ENCODE measurements at places on chromosomes 6 and 20.

- no peak for DNase-seq
These were observed 170.5 kb upstream of the TSHZ2 start for GRCh38 chr20:52801628-52802006.

- no peak for DNase-seq
These were observed 10.7 kb upstream of the STMND1 start for GRCh38 chr6:17091122-17091521.

- no peak for DNase-seq
These were observed 31.4 kb downstream of the RALGAPA2 start for GRCh38 chr20:20680991-20681508.

- DNase-seq: no peak
These were observed 85.4 kb downstream of the CBLN4 start for GRCh38 chr20:55919956-55920355.

DNA sequence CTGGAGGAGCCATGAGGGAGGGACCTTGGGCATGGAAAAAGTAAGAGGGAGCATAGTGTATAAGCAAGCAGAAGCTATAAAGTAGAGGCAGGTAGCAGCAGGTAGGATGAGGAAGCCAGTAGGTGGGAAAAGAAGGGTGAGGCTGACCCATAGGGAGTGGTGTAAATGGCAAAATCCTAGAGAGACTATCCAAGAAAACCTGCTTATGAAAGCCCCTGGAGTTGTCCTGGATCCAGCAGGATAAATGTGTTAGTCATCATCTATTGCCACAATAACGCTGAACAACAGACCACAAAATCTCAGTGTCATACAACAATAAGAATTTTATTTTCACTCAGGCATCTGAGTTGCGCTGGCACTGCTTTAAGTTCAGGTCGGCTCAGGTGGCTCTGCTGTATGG lies 30.2 kb downstream of the CHD6 start:
- no peak for DNase-seq

- DNase-seq: no peak
These were observed 131.8 kb upstream of the MLN start for GRCh38 chr6:33935439-33936080.

GRCh38 chr20:10670501-10671220 lies 3.1 kb downstream of the JAG1 start:
- DNase-seq: no peak

GRCh38 chr20:51221791-51222408 lies 199.0 kb upstream of the KCNG1 start:
- DNase-seq: no peak

GRCh38 chr6:167786853-167787675 lies 39.6 kb upstream of the AFDN start:
- DNase-seq: no peak

- DNase-seq: no peak
These were observed 1.0 kb downstream of the NCOA7 start for GRCh38 chr6:125791820-125792165.

DNA sequence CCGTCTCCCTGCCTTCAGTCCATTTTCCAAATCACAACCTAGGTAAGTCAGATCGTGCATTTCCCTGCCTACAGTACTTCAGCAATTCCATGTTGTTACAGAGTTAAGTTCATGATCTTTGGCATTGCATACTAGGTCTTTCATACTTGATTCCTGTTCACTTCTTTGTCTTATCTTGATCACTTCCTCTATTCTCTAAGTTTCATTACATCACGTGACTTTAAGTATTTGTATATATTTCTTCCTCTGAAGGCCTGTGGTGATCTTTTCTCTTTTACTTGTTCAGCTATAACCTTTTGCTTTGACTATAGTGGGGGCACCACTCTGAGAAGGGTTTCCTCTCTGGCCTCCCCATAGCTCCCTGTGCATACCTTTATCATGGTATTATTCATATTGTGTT lies 100.2 kb downstream of the TRMT11 start:
- DNase-seq: no peak

DNA sequence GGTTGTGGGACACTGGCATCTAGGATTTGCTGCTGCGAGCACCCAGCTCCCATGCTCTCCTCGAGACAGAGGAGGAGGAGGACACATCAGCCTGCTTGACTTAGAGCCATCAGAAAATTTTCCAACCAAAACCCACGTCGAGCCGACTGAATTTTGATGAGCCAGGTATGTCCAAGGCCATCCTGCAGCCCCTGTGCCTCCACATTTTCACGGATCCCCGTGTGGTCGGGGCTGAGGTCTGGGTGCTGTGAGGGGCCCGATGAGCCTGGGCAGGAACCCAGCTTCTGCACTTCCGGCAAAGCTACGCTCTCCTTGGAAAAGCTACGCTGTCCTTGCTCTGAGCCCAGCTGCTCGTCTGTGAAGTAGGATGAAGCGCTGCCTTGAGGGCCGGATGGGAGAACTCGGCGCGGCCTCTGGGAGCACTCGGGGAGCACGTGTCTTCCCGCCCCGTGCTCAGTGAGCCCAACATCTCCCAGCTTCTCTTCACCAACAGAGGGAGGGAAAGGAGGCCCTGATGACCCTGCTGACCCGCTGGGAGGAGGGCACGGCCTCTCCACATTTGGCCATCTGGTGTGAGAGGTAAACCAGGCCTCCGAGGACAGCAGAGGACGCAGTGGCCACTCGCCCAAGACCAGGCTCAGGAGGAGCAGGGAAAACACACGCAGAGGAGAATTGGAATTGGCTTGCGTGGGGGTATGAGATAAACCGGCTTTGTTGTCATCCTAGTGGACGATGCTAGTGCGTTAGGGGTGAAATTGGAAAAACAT lies 33.9 kb downstream of the PSMG4 start:
- no peak for DNase-seq

GRCh38 chr6:3440911-3441310 lies 15.9 kb downstream of the SLC22A23 start:
- DNase-seq: no peak

- DNase-seq: no peak
These were observed 97.8 kb upstream of the PCSK2 start for GRCh38 chr20:17129089-17129488.

GRCh38 chr6:83597051-83597450 lies 84.7 kb downstream of the PRSS35 start:
- no peak for DNase-seq

DNA sequence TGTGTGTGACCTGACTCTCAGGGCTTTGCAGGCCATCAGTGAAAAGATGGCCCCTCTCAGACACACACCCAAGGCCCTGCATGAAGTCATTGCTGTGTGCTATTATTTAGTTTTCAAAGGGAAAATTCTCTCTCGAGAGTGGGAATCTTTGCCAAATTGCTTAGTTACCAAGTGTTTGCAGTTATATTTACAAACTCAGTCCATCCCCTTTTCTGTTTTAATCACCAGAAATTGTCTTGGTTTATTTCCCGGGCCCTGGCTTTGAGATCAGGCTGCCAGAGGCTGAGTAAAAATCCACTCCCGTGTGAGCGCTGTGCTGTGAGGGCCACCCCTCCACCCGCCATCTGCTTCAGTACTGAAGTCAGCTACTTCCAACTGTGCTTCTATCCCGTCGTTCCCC lies 163.1 kb downstream of the SOD2 start:
- DNase-seq: no peak

DNA sequence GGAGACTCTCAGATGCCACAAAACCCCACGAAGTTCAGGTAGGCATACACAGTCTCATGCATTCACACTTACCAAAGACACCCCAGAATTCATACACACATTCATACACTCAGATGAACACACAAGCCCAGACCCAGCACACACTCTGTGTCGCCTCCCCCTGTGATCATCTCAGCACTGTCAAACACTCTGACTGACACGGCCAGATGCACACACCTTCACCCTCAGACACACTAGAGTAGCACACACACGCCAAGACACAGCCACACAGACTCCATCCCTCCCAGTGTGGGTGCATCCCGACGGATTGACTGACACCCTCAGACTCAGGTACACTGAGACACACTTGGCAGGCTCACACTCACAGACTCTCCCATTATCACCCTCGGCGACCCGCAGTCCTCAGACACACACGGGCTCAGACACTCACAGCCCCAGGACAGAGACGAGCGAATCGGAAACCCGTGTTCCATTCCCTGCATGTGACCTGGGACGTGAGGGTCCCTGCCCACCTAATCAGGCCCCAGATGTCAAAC lies 872 bp upstream of the RIMS4 start:
- no peak for DNase-seq

DNA sequence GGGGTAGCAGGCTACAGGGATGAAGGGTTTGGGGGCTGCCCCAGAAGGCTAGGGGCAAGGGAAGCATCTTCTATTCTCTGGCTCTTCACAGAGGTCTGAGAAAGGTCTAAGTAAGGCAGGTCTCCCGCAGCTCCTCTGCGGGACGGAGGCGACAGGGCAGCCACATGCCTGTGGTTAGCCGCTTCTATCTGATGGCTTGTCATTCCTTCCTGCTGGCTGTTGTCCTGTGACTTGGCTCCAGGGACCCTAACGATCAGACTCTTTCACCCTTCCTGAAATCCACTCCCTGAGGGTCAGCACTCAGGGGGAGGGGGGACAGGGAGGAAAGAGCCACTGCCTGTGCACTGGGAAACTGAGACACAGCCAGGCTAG lies 673 bp downstream of the CST7 start:
- DNase-seq: no peak
